ENCODE measurements at places on chromosomes 1 and 21.

DNA sequence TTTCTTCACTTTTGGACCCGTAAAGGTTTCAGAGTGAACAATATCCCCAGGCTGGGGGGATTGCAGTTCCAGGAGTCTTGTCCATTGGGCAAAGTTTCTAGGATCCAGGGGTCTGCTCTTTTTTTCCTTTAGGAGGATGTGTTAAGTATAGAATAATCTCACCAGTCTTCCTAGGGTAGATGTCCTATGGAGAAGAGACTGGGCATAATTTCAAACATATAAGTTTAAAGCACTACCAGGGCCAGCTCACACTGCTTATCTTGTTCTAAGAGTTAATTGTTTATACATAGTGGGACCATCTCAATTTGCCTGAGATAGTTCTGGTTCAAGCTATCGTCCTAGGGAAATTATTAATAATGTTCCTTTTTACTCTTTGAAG is 1.2 kb downstream of the CHI3L2 start:
- DNase-seq: no peak

DNA sequence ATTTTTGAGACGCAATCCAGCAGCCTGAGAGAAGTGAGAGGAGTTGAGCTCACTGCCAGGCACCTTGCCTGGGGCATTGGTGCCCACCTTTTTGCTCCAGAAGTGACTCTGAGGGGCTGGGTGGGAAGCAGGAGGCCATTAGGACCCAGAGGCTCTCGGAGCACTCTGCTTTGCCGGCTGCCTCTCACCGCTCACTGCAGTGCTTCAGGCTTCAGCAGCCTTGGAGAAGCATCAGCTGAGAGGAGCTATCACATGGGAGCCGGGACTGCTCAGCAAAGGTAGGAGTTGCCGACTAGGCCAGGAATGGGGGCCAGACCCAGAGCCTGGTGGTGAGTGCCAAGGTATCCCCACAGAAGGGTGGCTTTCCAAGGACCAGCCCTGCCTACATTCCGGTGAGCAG is at the start of gene GPR61:
Gene GPR61, plus strand, starts transcription at position 197 of the 400 bp plus-strand sequence. CDS start 3,151 bp downstream, outside the sequence.
- no peak for DNase-seq

DNA sequence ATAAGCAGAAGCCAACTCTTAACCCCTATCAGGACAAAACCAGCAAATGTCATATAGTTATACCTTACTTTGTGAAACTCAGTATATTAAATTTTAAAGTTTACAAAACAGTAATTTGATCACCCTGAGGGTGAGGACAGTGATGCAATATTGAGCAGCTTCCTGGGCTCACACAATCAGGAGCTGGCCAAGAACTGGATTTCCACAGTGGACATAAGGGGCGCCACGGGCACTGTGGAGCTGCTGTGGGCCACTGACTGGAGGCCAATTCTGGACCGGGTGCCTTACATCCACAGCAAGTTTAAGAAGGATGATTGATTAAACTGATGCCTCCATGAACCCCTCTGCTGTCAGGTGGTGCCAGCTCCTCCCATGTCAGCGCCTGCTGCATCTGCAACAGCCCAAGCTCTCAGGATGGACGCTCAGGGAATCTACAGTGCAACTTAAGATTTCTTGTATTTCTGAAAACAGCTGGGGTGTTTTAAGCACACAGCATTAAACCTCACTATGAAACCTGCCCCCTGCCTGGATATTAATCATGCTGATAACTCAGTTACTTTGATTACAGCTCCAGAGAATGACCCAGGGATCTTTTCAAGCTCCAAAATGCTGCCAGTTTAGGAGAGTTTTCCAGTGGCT is 55.9 kb downstream of the TOR3A start:
- DNase-seq: no peak

- DNase-seq: peak; percentile 48
Measured at GRCh38 chr1:209190591-209191261, 392.8 kb upstream of the CAMK1G start.

GRCh38 chr21:42782723-42783242 is 96.6 kb downstream of the WDR4 start:
- no peak for DNase-seq

DNA sequence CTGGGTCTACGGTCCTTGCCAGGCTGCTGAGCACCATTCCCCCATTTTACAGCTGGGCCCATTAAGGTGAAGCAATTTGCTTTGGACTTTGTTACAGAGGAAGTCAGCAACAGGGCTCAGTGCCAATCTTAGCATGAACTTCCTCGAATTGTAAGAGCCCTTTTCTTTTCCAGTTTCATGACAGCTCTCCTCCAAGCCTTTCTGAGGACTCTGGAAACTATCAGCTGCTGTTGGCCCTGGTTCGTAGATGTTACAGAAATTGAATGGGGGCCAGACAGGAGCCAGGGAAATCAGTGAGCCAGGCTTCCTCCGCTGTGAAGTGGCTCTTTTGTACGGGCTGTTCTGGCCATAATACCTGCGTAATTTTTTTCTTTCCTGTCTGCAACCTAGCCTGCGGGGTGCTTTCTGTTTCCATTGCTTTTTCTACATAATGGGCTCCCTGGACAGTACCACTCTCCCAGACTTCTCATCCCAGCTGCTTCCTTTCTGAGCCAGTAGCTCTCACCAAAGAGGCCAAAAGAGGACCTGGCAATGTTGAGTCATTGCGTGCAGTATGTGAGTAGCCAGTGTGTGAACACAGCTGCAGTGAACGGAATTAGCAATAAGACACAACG is 386.3 kb downstream of the DISC1 start:
- DNase-seq: peak; percentile 97

DNA sequence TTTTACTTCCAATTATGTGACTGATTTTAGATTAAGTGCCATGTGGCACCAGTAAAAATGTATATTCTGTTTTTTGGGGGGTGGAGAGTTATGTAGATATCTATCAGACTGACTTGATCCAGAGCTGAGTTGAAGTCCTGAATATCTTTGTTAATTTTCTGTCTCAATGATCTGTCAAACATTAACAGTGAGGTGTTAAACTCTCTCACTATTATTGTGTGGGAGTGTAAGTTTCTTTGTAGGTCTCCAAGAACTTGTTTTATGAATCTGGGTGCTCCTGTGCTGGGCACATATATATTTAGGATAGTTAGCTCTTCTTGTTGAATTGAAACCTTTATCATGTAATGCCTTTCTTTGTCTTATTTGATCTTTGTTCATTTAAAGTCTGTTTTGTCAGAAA is 276.5 kb upstream of the USP25 start:
- no peak for DNase-seq

DNA sequence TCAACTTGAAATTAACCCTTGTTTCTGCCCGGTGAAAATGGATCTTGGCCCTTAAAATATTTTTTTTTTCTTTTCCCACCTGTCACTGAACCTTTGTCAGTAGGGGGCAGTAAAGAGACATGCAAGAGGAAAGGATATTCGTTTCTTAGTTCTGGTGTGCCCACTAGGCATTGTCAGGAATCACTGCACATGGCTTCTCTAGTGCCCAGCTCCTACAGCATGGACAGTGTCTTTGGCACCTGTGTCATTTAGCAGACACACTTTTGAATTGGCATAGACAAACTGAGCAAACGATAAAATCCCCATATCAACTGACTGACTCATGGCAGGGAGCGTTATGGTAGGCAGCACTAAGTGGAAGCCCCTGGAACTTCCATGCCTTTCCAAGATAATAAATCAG is 1048.1 kb downstream of the BRINP3 start:
- DNase-seq: peak; percentile 76

DNA sequence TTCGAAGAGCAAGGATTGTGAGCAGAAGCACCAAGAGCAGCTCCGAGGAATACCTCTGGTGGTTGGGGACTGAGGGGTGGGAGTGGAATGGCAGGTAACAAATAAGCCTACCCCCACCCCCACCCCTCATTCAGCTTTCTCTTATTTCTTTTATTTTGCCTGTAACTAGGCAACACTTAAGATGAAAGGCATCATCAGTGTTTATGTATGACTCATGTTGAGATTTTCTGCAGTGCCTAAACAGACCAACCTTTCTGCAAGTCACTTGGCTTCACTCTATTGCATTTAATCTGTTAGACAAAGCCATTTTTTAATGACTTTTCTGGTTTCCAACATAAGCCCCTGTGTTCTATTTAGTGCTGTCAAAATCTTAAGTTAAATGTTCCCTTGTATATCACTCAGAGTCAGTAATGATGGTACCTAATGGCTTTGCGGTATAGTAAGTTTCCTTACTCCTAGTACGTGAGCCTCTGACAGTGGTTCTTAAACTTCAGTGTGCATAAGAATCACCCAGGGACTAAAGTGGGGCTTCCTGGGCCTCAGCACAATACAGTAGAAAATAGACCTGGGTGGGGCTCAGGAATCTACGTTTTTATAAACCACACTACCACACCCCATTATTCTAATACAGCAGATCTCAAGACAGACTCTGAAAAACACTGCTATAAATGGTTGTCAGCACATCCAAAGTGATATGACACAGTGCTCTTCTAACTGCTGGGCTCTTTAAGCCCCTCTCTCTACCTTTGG is 19.9 kb downstream of the CASQ2 start:
- no peak for DNase-seq

DNA sequence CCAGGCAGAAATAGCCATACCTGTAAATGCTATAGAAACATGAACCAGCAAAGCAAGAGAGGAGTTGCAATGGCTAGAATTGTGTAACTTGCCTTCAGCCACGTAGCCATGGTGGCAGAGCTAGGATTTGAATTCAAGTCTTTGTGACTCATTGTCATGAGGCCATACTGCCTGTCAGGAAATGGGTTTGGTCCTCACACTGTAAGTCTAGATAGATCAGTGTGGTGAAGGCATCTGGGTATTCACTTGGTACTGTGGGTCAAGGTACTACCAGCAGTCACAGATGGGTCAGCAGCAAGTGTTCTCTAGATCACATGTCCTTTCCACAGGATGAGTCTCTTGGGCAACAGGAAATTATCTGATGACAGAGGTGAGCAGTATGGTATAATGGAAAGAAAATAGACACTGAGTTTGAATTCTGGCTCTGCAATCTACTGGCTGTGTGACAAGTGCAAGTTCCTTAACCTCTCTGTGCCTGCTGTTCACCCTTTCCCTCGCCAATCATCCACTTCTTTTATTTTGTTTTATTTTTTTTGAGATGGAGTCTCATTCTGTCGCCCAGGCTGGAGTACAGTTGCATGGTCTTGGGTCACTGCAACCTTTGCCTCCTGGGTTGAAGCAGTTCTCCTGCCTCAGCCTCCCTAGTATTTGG is 36.9 kb downstream of the FGGY start:
- DNase-seq: no peak

GRCh38 chr1:86183810-86184209 is 27.2 kb upstream of the COL24A1 start:
- no peak for DNase-seq

DNA sequence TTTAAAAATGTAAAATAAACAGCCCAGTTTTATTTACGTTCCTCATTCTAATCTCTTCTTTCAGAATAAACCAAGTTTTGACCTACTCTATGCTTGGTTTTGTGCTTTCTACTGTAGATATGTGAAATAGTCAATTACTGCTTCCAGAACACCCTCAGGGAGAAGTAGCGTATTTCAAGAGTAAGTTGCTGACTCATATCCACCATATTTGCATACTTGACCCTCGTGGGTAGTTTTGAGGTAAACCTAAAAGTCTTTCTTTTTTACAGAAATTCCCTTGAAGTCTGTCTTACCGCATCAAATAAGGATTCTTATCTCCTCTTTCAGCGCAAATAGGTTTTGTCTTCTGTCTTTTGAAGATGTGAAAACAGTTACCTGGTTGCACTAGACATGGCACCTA is 1.4 kb upstream of the OR2L3 start:
- DNase-seq: no peak

DNA sequence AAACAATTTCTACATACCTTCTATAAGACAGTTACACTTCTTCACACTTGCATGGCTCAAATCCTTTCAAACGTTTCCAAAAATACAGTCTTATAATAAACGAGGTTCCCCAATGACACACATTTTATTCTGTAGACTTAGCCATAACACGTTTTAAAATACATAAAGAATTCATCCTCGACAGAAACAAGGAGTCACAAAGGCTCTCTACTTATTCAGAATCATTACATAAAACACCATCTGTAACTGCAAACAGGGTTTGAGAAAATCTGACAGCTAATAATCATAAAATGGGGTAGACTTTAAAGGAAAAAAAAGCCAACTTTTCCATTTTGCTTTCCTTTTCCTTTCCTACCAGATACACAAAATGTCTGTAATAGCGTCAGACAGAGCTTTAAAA is 1.8 kb downstream of the PIK3R3 start:
- DNase-seq: no peak

- DNase-seq: no peak
Measured at GRCh38 chr1:79089946-79090345, 83.4 kb upstream of the ADGRL4 start.

GRCh38 chr1:209156991-209157390 is 426.5 kb upstream of the CAMK1G start:
- no peak for DNase-seq

GRCh38 chr1:60575326-60575977 is 501.9 kb upstream of the C1orf87 start:
- DNase-seq: no peak

GRCh38 chr1:50508040-50508586 is 84.9 kb upstream of the DMRTA2 start:
- no peak for DNase-seq

DNA sequence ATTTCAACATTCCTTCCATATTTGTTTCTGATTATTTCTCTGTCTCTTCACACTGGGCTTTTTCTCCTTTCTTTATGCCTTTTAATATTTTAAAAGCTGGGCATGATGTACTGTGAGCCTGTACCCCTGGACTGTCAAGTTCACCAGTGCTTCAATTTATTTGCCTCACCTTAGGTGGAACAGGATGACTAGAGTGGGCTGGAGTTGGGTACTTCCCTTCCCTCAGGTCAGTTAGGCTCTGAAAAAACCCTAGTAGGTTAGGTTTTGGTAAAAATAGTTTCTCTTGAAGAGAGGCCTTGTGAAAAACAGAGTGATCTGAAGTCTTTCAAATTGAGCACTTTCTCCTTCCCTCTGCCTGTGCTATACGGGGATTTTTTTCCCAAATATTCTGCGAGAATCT is 163.0 kb upstream of the LYPLAL1 start:
- no peak for DNase-seq

DNA sequence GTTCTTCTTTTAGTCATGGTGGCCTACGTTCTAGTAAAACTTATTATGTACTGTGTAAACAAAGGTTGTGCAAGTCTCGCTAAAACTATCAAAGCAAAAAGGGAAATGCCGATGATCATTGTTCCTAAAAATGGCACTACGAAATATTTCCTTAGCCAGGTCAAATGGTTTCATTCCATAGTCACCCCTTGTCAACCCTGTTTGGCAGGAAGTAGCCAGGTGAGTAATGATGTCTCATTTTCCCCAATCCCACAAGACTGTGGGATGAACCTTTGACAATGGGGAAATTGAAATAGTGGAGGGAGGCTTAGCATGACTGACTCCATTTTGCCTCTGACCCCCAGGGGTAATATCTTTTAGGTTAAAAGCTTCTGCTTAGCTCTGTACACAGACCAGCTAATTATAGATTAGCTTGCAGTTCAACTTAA is 5.6 kb upstream of the REN start:
- DNase-seq: no peak

DNA sequence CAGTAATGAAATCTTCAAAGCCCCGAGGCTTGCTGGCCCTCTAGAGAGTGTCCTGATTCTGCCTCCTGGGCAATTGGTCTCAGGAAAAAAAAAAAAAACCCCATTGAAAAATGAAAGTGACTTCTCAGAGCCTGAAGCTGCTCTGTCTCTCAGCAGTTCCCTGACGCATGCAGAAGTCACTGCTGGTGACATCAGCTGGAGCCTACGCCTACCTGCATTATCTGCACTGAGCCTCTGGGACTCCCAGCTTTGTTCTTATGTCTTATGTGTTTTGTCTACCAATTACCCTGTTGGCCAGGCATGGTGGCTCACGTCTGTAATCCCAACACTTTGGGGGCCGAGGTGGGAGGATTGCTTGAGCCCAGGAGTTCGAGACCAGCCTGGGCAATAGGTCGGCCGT is 10.1 kb upstream of the SLC25A33 start:
- DNase-seq: no peak
